Effector memory CD4-positive, alpha-beta T cell (primary cell): ENCODE measurements at places on chromosomes 13 and 19.

- no peak for DNase-seq
These were observed 320.3 kb upstream of the EDNRB start for GRCh38 chr13:78238911-78239310.

DNA sequence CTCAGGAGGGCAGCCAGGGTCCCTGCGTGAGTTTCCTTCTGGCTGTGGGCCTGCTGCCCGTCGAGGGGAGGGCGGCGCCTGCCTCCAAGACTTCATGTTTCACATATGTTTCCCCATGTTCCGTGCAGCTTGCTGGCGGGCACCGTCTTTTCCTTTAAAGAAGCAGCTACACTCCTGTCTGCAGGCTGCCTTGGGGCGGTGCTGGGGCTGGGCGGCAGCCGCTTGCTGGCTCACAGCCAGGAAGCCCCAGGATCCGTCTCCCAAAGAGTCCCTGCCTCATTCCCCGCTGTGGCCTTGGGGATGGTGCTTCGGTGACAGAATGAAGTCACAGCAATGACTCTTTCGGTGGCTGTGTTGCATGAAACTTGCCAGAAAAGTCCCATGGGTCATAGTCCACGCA lies 24.9 kb downstream of the PIAS4 start:
- no peak for DNase-seq

DNA sequence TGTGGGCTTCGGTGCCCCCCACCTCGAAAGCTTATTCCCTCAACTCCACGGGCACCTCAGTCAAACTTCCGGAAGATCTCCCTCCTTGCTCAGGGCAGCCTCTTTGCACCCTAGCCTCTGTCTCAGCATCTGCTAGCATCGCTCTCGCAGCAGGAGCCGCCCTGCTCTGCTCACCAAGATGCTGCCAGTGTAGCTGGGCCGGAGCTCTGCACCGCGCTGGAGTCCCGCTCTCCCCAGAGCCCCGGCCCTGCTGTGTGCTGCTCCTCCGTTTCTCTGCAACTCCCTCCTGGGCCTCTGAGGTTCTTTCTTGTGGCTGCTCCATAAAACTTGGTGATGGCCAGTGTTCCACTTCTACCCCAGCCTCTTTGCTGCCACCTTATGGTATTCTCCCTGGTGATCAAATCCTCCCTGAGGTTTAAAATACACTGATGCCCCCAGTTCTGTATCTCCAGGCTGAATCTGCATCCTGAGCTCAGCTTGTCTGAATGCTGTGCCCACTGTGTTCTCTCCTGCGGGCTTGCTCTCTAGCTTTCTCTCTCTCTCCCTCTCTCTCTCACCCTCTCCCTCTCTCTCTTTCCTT lies 198.0 kb downstream of the UQCRFS1 start:
- DNase-seq = no peak

DNA sequence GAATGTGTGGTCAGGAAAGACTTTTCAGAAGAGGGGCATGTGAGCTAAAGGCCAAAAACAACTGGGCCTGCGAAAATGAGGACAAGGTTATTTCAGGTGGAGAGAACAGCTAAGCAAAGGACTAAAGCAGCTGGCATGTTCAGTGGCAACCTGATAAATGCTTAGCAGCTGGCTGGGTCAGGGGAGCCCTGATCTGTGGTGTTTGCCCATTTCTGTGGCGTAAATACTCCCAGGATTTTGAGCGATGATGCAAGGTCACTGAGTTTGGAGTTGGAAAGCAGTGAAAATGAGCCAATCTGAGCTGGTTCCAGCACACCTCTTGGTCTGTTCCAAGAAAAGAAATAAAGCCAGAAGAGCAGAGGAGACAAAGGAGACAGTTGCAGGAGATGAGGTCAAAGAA lies 704.3 kb downstream of the UQCRFS1 start:
- DNase-seq = no peak

DNA sequence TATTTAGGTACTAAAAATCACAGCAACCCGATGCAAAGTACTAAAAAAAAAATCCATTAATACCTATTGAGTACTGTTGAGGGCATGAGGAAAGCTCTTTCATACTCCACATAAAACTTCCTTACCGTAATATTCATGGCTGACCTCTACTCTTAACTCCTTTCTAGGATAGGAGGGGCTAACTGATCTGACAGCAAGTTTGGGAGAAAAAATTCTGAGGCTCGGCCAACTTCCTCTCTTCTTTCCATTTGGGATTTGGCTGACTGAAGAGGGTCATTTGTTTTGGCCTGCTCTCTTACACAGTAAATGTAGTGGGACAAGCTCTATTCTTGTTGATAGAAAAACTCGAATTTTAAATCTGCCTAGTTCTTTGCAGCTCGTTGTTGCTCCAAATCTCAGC lies 9.4 kb upstream of the USPL1 start:
- DNase-seq = no peak

GRCh38 chr13:28626266-28626665 lies 32.7 kb upstream of the POMP start:
- no peak for DNase-seq

GRCh38 chr19:46365561-46365960 lies 18.7 kb downstream of the PPP5C start:
- DNase-seq = no peak

- DNase-seq = no peak
These were observed 47.2 kb upstream of the ZNF737 start for GRCh38 chr19:20612711-20613316.

DNA sequence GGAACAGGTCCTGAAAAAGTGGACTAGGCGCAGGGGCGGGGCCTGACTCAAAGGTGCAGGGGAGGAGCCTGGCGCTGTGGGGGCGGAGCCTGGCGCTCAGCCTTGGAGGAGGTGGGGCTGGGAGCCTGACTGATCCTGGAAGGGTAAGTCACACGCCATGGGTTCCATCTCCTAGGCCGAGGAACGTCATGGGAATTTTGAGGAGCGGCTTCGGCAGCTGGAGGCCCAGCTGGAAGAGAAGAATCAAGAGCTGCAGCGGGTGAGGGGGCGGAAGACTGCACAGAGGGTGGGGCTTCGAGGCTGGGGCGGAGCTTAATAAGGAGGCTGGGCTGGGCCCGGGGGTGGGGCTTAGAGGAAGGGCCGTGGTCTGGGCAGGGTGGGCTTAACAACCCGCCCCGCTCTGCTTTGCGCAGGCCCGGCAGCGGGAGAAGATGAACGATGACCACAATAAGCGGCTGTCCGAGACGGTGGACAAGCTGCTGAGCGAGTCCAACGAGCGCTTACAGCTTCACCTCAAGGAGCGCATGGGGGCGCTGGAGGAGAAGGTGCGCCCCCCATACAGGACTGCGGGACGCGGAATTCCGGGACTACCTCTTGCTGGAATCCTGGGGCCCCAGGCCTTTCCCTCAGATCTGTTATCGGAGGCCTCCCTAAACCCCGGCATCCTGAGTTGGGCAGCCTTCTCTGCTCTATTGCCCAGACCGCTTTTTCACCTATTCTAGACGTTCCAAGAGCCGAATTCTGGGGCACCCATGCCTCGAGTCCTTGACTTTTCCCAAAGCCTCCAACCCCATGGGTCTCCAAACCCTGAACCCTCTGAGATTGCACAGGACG lies 14.5 kb downstream of the PPFIA3 start:
- DNase-seq = no peak

DNA sequence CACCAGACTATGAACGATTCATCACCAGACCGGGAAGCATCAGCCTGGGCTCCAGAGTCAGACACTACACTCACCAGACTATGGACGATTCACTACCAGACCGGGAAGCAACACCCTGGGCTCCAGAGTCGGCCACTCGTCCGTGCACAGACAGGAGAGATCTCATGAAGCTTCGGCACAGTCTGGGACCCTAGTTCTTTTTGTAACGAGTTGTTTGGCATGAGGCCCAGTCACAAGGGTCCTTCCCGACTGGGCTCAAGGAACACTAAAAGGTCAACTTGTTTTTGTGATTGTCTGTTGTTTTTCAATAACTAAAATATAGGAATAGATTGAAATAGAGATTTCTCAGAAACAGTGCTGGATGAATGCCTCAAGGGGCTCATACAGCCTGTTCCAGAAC lies 1141.6 kb upstream of the MIR17HG start:
- DNase-seq = no peak

GRCh38 chr13:74006666-74007065 lies 127.5 kb downstream of the KLF12 start:
- DNase-seq = no peak

- DNase-seq = no peak
These were observed 703 bp downstream of the NEK3 start for GRCh38 chr13:52158629-52159158.

- no peak for DNase-seq
These were observed 105.6 kb downstream of the POSTN start for GRCh38 chr13:37492741-37493514.

DNA sequence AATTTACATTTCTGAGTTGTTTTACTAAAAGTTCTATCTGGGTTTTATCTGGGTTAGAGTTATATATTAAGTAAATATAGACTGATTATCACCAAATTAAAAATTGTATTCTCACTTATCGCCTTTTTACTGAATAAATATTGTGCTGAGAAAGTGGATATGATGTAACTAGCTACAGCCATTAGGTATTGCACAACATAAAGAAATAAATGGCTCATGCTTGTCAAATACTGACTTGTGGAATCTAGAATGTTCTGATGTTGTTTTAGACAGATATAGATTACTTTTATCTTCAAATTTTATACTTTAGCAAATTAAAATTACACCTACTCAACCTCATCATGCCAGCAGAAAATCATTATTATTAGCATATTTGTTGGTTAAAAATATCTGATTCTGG lies 1277.1 kb upstream of the MIR17HG start:
- no peak for DNase-seq

GRCh38 chr19:11657307-11657706 lies 60.0 kb downstream of the ZNF627 start:
- DNase-seq = no peak

GRCh38 chr13:96860882-96861281 lies 133.4 kb downstream of the OXGR1 start:
- DNase-seq = no peak

DNA sequence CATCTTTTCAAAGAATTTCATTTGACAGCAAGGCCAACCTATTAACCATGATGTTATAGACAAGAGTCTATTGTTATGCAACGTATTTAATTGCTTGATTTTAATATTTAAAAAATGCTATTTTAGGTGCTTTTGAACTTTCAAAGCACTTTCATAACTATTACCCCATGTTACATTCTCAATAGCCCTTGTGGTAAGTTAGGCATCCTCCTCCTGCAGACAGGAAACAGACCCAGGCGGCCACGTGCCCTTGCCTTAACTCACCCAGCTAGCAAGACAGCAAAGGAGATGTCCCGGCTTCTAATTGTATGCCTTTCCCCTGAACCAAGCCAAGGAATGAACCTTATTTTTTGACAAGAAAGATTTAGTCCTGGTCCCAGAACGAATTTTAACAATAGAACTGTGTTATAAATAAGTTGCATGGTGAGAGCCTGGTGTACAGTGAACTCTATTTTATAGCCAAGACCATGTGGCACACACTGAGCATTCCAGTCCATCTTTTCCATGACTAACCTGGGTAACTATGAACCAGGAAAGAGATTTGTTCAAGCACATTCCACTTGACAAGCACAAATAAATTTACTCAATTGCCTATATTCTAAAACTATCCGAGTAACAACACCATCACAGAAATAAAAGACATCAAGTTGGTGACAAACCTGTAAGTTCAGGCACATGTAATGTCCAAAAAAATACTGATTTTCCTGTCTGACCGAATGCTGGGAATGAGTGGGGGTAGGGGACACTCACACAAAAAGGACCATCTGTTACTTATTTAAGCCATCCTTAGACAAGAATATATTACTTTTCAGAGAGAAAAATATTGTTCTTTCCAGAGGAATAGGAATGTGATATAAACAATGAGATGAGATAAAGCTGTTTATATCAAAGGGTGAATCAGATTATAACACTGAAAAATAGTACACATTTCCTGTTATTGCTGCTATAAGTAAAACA lies 163.0 kb downstream of the EFNB2 start:
- no peak for DNase-seq

DNA sequence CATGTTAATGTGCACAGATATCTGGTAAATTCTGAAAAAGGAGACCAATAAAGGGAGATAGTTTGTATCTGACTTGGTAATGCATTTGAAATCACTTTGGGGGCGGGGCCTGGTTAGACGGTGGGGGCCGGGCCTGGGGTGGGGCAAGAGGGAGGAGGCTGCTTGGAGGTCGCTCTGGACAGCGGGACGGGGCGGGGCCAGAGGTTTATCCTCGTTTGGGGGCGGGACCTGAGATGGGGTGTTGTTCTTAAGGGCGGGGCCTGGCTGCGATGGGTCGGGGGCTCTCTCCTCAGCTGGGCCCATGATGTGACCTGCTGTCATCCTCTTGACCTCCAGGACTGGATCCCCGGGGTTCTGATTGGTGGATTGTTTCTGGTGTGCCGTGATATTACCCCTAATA lies 4.9 kb upstream of the ZNF808 start:
- DNase-seq = no peak

DNA sequence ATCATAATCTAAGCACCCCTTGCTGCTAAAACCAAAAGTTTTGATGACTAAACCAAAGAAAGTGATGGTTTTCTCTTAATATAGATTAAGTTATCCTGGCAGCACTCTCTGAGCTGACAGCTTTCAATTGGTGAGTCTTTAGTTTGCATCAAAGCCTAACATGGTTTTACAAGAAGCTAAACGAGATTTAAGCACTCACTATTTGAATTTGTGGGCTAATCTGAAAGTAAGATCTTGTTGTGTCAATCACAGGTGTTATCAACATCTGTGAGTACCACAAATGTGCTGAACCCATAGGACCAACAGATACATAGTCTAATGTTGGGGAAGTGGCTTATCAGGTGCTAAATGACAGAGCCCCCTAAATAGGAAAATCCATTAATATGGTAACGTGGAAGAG lies 223.9 kb downstream of the LHFPL6 start:
- no peak for DNase-seq
